H1 (cell line): ENCODE measurements at places on chromosomes 3 and 15. TPM values are rescaled to one million over a fixed set of nuclear protein-coding genes. Genes with fewer than 3 reads are reported as not detected.
A peak's percentile ranks its signal among the peaks of the same experiment; 100 is the strongest.

- H3K36me3 ChIP-seq, result no peaks in the 10 kb centered on the region
- DNase-seq, result no peak
- no peaks in the 10 kb centered on the region for H3K27me3 ChIP-seq
- no peak overlapping the region for H3K27ac ChIP-seq
- H3K4me3 ChIP-seq, result no peak overlapping the region
Observed at GRCh38 chr3:87088993-87089841, 98.3 kb upstream of the VGLL3 start.

GRCh38 chr3:160963949-160964348 is 141.2 kb downstream of the B3GALNT1 start:
- no peaks in the 10 kb centered on the region for H3K36me3 ChIP-seq
- no peaks in the 10 kb centered on the region for H3K27me3 ChIP-seq
- no peak for DNase-seq
- no peaks in the 10 kb centered on the region; the same call in 1 of the 2 replicates for H3K4me1 ChIP-seq
- H3K27ac ChIP-seq, result no peak overlapping the region
- H3K4me3 ChIP-seq, result no peak overlapping the region

Gene CHRFAM7A
- 3.3 and 7.3 TPM in 2 replicates for total RNA-seq

GRCh38 chr15:61205346-61205921 is 23.7 kb downstream of the RORA start:
- DNase-seq, result no peak
- no peak overlapping the region for H3K4me3 ChIP-seq
- H3K27me3 ChIP-seq, result no peaks in the 10 kb centered on the region
- no peak overlapping the region for H3K27ac ChIP-seq
- H3K4me1 ChIP-seq, result no peaks in the 10 kb centered on the region; the same call in 1 of the 2 replicates

DNA sequence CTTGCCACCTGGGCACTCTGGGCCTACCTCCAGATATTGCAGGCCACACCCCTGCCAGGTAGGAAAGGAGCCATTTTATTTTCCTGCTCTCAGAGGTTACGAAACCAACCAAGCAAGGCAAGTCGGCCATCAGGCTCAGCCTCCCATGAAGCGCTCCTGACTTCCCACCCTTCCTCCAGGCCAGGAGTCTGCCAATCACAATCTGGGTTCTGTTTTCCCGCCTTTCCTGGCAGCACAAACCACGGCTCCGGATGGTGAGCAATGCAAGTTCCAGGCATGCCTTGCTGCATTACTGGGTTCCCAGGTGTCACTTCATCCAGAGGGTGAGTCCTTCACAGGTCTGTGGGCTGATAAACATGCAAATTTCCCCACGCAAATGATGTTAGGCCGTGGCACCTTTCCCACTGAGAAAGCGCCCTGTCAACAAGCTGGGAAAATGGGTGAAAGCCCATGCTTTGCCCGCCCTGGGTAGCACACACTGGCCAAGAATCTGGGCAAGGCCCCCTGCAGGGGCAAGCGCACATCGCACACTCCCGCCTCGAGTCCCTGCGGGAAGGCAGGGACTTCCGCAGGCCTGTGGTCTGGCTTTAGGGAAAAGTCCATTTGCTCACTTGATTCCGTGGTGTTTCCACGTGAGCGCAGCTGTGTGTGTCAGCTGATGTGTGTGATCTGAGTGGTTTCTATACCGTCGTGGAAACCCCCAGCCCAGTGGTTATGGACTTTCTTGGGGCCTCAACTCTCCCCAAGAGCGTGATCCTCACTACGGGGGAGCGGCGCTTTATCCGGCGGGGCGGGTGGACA is 61.6 kb upstream of the RYK start:
- H3K27ac ChIP-seq, result no peak overlapping the region
- no peaks in the 10 kb centered on the region for H3K36me3 ChIP-seq
- H3K4me3 ChIP-seq, result no peak overlapping the region; the same call in 1 of the 2 replicates
- peak; percentile 72 for DNase-seq
- H3K4me1 ChIP-seq, result peaks cover 26% of the 10 kb centered on the region

DNA sequence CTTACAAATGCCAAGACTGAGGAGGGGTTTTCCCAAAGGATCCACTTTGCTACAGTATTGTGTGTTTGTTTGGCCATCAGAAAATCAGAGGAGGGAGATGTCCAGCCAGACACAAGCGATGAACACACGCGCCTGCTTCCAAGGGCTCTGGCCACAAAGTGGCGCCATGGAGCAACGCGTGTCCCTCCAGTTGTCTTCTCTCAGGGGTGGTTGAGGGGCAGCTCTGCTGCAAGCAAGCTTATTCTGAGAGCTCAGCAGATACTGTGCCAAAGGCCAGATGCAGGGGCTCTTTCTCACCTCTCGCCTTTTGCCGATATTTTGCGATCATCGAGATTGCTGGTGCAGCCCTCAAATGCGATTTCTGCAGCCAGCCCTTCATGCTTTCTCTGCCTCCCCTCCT is 88.9 kb upstream of the OSBPL11 start:
- no peaks in the 10 kb centered on the region for H3K36me3 ChIP-seq
- peak; percentile 25 for DNase-seq
- H3K4me3 ChIP-seq, result no peak overlapping the region

DNA sequence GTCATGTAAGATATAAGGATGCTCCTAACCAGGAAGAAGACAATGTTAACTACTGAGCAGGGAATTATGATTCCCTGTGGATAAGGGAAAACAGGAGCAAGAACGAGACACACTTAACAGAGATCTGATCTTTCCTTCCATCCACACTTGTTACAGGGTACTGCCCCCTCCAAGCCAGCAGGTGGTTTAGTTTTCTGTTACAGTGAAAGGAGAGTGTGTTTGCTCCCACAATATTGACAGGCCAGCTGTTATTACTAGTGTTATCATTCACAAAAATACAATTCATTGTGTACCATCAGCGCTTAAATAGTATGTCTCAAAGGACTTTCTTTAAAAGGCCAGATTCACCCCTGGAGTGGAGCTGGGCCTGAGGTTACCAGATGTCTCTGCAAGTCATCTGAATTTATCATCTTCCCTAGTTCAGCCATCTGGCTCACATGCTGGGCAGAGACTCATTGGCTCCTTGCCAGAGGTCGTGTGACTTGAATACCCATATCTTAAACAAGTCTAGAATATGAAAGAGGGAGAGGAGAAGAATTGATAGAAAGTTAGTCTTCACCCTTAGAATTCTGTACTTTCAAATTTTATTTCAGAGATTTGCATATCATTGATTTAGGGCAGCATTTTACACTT is 16.8 kb upstream of the FMN1 start:
- no peaks in the 10 kb centered on the region for H3K36me3 ChIP-seq
- no peak overlapping the region for H3K4me3 ChIP-seq
- H3K4me1 ChIP-seq, result no peaks in the 10 kb centered on the region
- no peak for DNase-seq

GRCh38 chr3:160837394-160837980 is 81.5 kb downstream of the PPM1L start:
- H3K36me3 ChIP-seq, result no peaks in the 10 kb centered on the region
- H3K4me1 ChIP-seq, result no peaks in the 10 kb centered on the region
- H3K27me3 ChIP-seq, result no peaks in the 10 kb centered on the region
- no peak overlapping the region for H3K27ac ChIP-seq

- H3K27me3 ChIP-seq, result no peaks in the 10 kb centered on the region
- no peak overlapping the region for H3K4me3 ChIP-seq
- DNase-seq, result no peak
- no peaks in the 10 kb centered on the region for H3K4me1 ChIP-seq
- no peaks in the 10 kb centered on the region for H3K36me3 ChIP-seq
- no peak overlapping the region for H3K27ac ChIP-seq
Observed at GRCh38 chr3:80097674-80098073, 329.9 kb upstream of the ROBO1 start.

GRCh38 chr3:38114875-38115644 is 21.9 kb downstream of the ACAA1 start:
- H3K27me3 ChIP-seq, result no peaks in the 10 kb centered on the region
- no peak overlapping the region for H3K27ac ChIP-seq
- H3K4me3 ChIP-seq, result no peak overlapping the region
- H3K36me3 ChIP-seq, result no peaks in the 10 kb centered on the region
- no peaks in the 10 kb centered on the region for H3K4me1 ChIP-seq

DNA sequence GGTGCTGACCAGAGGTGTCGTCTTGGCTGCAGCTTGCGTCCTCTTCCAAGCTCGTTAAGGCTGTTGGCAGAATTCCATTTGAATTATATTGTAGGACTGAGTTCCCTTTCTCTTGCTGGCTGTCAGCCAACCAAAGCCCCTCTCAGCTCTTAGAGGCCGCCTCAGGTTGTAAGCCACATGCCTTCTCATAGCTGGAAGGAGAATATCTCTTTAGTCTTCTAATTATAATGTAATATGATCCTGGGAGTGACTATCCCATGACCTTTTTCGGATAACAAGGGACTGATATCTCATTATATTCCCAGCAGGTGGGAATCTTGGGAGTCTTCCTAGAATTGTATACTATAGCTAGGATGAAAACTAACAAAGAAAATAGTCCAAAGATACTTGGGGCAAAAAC is 4.8 kb downstream of the SCG5 start:
- H3K27ac ChIP-seq, result no peak overlapping the region
- H3K27me3 ChIP-seq, result no peaks in the 10 kb centered on the region
- DNase-seq, result no peak
- no peaks in the 10 kb centered on the region; the same call in 1 of the 2 replicates for H3K4me1 ChIP-seq

Gene TMEM158
- total RNA-seq, result 30.3 and 35.5 TPM in 2 replicates

- no peaks in the 10 kb centered on the region for H3K27me3 ChIP-seq
- no peak overlapping the region for H3K27ac ChIP-seq
- no peaks in the 10 kb centered on the region for H3K4me1 ChIP-seq
- H3K4me3 ChIP-seq, result no peak overlapping the region
- H3K36me3 ChIP-seq, result peaks cover 4% of the 10 kb centered on the region; the same call in 1 of the 2 replicates
Observed at GRCh38 chr3:17040990-17041377, 156.2 kb downstream of the PLCL2 start.

- H3K27me3 ChIP-seq, result no peaks in the 10 kb centered on the region
- no peak overlapping the region for H3K4me3 ChIP-seq
Observed at GRCh38 chr3:79005084-79005483, 762.7 kb downstream of the ROBO1 start.

Gene PTX3
- total RNA-seq, result 1.2 and 1.4 TPM in 2 replicates

DNA sequence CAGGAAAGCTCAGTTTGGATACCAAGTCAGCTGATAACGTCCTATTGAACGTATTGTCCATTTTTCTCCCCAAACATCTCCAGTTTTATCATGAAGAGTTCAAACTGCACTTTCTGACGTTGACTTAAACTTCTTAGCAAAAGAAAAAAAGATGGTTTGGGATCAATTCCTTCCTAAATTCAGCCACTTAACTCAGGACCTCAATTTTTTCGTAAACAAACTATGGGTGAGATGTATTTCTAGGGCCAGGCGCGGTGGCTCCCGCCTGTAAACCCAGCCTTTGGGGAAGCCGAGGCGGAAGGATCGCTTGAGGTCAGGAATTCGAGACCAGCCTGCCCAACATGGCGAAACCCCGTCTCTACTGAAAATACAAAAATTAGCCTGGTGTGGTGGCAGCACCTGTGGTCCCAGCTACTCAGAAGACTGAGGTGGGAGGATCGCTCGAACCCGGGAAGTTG is 464 bp upstream of the MRPS25 start:
- no peaks in the 10 kb centered on the region for H3K36me3 ChIP-seq
- no peak overlapping the region for H3K27ac ChIP-seq
- no peak for DNase-seq
- no peaks in the 10 kb centered on the region for H3K27me3 ChIP-seq
- peak overlapping the region; percentile 97 for H3K4me3 ChIP-seq
